Esophagus muscularis mucosa (tissue), 4 donors: ENCODE measurements at places on chromosomes 7 and 10.
A peak's percentile ranks its signal among the peaks of the same experiment; 100 is the strongest.

DNA sequence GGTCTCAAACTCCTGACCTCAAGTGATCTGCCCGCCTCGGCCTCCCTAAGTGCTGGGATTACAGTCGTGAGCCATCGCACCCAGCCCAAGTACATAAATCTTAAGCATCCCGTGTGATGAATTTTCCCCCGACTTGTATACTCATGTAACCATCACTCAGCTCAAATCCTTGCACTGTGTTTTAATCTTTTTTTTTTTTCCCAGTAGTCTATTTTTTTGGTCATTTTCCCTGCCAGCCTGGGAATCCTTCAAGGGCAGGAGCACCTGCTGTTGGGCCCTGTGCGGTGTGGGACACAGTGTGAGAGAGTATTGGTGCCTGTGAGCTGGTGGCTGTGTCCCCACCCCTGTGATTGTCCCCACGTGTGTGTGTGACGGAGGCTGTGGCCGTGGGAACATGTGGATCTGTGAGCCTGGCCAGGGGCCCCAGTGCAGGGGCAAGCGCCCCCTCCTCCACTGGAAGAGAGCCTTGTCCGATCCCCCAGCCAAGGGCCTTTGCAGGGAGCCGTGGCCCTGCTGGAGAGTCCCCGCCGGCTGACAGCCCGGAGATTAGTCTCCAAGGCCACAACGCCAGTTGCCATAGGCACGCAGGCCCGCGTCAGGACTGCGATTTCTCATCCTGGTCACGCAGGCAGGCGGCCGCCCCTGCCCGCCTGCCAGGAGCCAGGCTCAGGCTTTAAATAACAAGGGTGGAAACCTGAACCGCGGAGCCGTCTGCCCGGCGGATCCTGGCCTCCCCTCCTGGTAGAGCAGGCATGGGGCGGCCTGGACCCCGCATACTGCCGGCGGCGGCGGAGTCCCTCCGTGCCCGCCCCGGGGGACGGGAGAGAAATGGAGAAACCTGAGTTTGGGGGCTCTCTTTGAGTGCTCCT, 26.5 kb downstream of the GTF2IRD1 start:
- H3K4me3 ChIP-seq = peak overlapping the region; percentile 55
- H3K27me3 ChIP-seq = no peaks in the 10 kb centered on the region
- no peak for DNase-seq
- H3K36me3 ChIP-seq = no peaks in the 10 kb centered on the region
- peak overlapping the region; percentile 96 for H3K27ac ChIP-seq

DNA sequence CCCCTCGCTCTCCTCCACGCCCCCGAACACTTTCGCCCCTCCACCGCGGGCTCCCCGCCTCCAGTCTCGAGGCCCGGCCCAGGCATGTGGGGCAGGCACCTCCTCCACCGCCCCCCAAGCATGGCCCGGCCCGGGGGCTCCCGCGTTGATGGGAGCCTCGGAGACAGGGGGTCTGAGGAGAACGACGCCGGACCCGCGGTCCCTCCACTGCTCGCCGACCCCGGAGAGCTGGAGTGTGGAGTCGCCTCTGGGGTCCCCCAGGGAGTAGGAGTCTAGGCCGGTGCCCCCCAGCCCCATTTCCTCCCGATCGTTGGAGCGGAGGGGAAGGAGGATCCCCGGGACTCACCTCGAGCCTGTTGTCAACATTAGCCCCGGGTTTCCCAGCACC, 206 bp downstream of the UPF2 start:
- no peaks in the 10 kb centered on the region for H3K36me3 ChIP-seq
- no peak for DNase-seq
- peak overlapping the region; percentile 96 for H3K27ac ChIP-seq
- H3K27me3 ChIP-seq = no peaks in the 10 kb centered on the region
- peak overlapping the region; percentile 98 for H3K4me3 ChIP-seq
- peaks cover 38% of the 10 kb centered on the region for H3K4me1 ChIP-seq

DNA sequence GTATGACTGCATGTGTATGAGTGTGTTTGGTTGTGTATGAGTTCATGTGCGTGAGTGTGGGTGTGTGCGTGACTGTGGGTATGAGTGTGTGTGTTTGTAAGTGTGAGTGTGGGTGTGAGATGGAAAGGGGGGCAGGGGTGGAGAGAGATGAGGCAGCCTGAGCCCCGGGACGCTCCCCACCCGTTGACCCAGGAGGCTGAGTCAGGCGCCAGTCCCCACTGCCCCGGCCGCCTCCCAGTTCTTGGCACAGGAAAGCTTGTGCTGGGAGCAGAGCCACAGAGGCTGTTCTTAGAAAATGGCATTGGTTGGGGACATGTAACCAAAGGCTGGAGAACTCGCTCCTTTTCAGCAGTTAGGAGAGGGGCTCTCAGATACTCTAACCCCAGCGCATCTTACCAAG, 27.8 kb upstream of the NUB1 start:
- no peak overlapping the region for H3K4me3 ChIP-seq
- no peaks in the 10 kb centered on the region for H3K36me3 ChIP-seq
- no peak for DNase-seq
- H3K4me1 ChIP-seq = peaks cover 15% of the 10 kb centered on the region
- H3K27me3 ChIP-seq = no peaks in the 10 kb centered on the region

DNA sequence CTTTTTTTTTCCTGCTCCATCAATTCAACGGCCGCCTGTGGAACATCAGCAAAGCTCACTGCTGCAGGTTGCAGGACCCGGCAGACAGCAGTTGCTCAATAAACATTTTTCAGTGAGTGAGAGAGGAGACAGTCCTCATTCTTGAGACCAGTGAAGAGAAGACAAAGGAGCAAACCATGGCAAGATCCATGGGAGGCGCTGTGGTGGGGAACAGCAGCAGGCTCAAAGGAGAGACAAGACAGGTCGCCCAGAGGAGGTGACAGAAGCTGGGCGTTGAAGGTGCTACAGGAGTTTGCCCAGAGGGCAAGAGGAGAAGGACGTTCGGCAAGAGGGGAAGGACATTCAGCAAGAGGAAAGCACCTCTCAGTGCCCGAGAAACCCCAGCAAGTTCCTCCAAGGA, 74.5 kb upstream of the FGFR2 start:
- H3K27me3 ChIP-seq = no peaks in the 10 kb centered on the region
- no peak overlapping the region for H3K4me3 ChIP-seq
- DNase-seq = no peak
- H3K36me3 ChIP-seq = no peaks in the 10 kb centered on the region
- peaks cover 33% of the 10 kb centered on the region for H3K4me1 ChIP-seq

GRCh38 chr7:94062372-94062771, 58.2 kb upstream of the BET1 start:
- no peak overlapping the region for H3K27ac ChIP-seq
- no peaks in the 10 kb centered on the region for H3K4me1 ChIP-seq
- no peaks in the 10 kb centered on the region for H3K27me3 ChIP-seq

- DNase-seq = no peak
- H3K27ac ChIP-seq = no peak overlapping the region
- no peaks in the 10 kb centered on the region for H3K27me3 ChIP-seq
- H3K4me3 ChIP-seq = no peak overlapping the region
- H3K36me3 ChIP-seq = no peaks in the 10 kb centered on the region
- peaks cover 14% of the 10 kb centered on the region for H3K4me1 ChIP-seq
Observed at GRCh38 chr10:12489806-12490205, 140.5 kb downstream of the CAMK1D start.

DNA sequence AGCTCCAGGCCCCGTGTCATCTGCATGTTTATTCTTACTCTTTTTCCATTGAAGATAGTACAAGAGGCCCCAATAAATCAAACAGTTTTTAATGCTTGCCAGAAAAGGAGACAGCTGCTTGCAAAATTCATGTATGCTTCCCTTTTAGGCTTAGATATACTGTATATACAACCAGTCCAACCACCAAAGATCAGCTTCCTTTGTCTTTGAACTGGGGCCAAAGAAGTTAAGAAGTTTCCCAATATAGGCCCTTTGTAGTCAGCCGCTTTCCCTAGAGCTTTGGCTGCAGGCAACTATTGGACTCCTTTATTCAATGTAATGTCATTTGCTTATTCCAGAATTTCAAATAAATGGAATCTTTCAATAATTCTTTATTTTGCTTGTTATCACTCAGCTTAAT, 1395.0 kb downstream of the GATA3 start:
- H3K36me3 ChIP-seq = no peaks in the 10 kb centered on the region
- H3K4me1 ChIP-seq = no peaks in the 10 kb centered on the region
- no peak for DNase-seq
- H3K27me3 ChIP-seq = no peaks in the 10 kb centered on the region
- H3K27ac ChIP-seq = no peak overlapping the region

DNA sequence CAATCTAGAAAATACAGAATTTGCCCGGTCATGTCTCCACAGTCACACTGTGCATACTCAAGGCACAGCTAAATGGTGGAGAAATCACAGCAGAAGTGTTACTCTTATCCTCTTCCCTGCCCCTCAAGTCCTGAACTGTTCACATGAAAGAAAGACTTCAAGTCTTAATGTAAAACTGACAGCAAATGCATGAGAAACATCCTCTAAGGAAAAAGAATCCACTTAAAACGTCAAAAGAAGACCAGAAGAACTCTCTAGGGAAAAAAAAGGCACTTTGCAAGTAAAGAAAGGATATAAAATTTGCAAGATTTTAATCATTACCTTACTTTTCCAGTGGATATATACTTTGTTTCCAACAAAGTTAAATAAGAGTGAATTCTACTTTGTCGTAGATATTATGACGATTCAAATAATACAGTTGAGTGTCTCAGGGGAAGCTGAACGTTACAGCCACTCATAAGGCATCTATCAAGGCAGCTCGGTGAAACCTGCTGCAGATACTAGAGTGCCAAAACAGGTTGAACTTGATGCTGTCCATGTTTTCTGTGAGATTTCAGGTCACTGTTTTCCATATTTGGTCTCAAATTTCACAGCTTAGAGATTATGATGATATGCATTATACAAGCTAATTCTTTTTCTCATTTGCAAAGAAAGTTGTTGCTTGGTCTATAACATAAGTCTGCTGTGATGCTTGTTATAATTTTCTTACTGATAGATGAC, 155.0 kb downstream of the CTTNBP2 start:
- no peaks in the 10 kb centered on the region for H3K27me3 ChIP-seq
- DNase-seq = no peak
- peaks cover 47% of the 10 kb centered on the region for H3K36me3 ChIP-seq
- no peak overlapping the region for H3K27ac ChIP-seq
- H3K4me1 ChIP-seq = no peaks in the 10 kb centered on the region

DNA sequence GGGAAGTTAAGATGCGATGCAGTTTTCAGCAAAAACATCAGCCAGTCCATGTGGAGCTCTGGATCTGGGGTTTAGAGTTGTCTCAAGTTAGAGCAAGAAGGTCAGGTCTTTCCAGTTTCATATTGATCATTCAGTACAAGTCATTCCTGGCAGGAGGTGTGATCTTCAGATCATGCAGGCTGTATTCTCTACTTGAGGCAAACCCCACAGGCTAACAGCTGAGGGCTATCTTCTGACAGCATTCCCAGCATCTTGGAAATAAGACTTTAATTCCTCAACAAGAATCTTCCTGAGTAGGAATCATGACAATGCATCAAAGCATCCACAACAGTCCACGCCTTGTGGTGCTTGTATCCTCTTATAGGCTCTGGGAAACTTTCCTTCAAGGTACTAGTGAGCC, 94.9 kb upstream of the ZNF438 start:
- no peak for DNase-seq
- no peak overlapping the region for H3K27ac ChIP-seq
- no peaks in the 10 kb centered on the region for H3K36me3 ChIP-seq
- H3K4me3 ChIP-seq = no peak overlapping the region
- no peaks in the 10 kb centered on the region for H3K27me3 ChIP-seq

- no peak for DNase-seq
- no peak overlapping the region for H3K4me3 ChIP-seq
- H3K27me3 ChIP-seq = no peaks in the 10 kb centered on the region
Observed at GRCh38 chr10:34609287-34609940, 205.7 kb downstream of the PARD3 start.

DNA sequence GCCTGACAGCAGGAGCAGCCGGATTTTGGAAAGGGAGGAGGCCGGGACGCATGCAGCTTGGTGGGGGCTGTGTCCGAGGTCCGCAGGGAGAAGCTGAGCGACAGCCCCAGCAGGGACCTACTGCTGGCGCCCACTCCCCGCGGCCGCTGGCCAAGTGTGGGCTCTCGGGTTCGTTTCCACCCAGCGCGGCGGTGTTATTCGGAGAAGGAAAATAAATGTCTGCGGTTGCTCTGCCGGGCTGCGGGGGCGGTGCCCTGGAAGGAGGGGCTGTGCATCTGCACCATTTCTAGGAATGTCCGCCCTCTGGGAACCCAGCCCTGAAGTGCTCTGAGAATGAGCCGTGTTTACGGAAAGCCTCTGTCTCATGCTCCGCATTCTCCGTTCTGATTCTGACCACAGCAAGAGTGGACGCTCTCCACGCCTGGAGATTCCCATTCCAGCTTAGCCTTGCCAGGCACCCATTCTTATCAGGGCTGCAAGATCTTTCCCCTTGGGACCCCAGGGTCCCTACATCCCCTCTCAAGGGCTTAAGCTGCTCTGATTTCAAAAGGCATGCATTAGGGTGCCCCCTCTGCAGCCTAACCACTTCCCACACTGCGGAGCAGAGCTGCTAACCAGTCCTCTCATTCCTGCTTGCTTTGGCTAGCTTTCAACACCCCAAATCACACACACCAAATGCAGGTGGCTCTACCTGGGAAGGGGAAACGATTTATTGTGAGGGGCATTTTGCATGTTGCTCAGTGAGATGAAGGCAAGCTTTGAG, 256.6 kb upstream of the GLI3 start:
- H3K4me3 ChIP-seq = peak overlapping the region; percentile 56
- H3K4me1 ChIP-seq = peaks cover 42% of the 10 kb centered on the region
- no peaks in the 10 kb centered on the region for H3K27me3 ChIP-seq
- DNase-seq = peak; percentile 96
- peak overlapping the region; percentile 90 for H3K27ac ChIP-seq
- H3K36me3 ChIP-seq = no peaks in the 10 kb centered on the region
